Activated CD8-positive, alpha-beta memory T cell treated with anti-CD3 and anti-CD28 coated beads, Interleukin-2, amount 50 U/mL, for 48 hours (primary cell): ENCODE measurements at places on chromosomes 11 and 22.

GRCh38 chr11:66346476-66347424 lies 679 bp downstream of the B4GAT1 start:
- DNase-seq: no peak

GRCh38 chr22:30314915-30315314 lies 11.8 kb downstream of the TBC1D10A start:
- peak; percentile 69 for DNase-seq

DNA sequence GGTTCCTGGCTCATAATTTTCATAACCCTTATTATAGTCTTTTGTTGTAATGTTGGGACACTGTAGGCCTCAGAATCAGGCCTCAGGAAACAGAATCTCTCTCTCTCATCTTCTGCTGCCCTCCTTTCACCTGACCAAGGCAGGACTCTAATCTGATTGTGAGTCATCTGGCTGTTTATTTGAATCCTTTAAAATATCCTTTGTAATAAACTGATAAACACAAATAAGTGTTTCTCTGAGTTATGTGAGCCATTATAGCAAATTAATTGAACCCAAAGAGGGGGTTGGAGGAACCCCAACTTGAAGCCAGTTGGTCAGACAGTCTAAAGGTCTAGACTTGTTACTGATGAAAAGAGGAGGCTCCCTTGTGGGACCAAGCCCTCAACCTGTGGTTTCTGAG lies 30.6 kb downstream of the ACER3 start:
- no peak for DNase-seq

DNA sequence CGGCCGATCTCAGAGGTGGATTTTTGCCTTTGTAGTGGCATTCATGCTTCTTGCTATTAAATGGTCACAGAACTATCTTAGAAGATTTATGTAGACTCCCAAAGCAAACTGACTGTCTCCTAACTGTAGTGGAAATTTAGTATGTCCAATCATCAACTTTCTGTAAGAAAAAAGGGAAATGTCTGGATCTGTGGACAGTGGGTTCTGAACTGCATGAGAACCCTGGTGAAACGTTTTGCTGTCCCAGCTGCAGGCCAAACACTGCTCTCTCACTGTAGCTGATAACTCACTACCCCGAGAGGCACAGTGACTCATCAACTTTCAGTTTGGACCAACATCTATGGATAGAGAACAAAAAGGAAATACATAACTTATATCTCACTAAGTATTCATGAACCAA lies 387.1 kb downstream of the SOX6 start:
- DNase-seq: no peak

DNA sequence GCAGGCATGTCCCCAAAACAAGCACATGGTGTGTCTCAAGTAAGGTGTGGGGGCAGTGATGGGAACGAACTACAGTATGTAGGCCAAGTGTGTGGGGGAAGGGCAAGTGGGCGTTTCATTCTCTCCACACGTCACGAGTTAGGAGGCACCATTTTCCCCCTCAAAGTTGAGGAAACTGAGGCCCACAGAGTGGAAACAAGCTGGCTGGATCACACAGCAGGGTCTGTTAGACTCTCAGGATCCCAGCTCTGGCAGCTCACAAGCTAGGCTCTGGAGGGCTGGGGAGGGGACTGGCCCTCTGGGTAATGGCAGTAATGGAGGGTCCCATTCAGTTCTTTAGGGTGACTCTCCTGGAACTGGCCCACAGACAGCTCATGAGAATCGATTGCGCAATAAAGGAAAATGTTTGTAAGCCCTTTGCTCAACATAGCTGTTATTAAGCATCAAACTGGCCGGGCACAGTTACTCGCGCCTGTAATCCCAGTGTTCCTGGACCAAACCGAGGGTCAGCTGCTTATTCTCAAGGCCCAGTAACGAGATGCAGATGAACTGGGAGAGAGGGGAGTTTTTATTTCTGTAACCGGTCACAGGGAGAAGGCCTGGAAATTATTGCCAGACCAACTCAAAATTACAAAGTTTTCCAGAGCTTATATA lies 24.1 kb upstream of the TUB start:
- DNase-seq: peak; percentile 37

DNA sequence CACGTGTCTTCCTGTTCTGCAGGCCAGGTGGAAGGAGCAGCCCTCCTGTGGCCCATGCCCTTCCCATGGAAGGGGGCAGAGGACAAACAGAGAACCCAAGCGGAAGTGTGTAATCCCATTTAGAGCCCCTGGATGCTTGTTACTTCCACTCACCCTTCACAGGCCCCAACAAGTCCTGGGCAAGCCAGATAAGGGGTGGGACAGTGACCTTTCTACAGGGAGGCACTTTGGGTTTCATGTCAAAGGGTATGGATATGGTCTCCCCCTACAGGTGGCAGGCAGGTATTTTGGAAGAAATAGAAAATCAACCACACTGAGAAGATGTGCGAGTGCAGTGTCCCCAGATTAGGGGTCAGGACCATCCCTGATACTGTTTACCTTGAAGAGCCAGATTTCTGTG lies 11.4 kb downstream of the MPEG1 start:
- no peak for DNase-seq

- no peak for DNase-seq
Observed at GRCh38 chr11:122646549-122647340, 8.8 kb upstream of the UBASH3B start.

GRCh38 chr11:104946907-104947306 lies 21.5 kb downstream of the CASP4 start:
- DNase-seq: no peak

DNA sequence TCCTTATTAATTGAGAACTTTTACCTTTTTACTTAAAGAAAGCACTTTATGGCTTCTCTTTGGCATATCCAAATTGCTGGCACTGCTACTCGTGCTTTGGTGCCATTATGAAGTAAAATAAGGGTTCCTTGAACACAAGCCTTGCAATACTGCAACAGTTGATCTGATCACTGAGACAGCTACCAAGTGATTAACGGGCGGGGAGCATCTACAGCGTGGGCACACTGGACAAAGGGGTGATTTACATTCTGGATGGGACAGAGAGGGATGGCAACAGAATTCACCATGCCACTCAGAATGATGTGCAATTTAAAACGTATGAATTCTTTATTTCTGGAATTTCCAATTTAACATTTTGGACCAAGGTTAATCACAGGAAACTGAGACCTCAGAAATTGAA lies 7.7 kb downstream of the CHRDL2 start:
- no peak for DNase-seq

- no peak for DNase-seq
Observed at GRCh38 chr11:32050264-32050663, 40.6 kb upstream of the RCN1 start.

DNA sequence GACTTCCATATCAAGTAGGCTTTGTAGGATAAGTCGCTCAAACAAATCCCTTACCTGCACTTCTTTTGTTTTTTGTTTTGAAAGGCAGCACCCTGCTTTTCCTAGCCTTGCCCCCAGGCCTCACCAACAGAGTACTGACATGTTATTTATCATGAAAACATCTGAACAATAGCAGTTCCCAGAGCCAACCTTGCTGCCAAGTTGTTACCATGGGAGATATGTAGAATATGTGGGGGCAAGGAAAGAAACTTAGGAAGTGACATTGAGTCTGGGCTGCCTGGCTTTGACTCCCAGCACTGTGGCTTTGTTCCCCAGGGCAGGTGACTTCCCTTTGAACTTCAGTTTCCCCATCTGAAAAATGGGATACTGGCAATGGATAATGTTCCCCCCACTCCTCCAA lies 53.4 kb upstream of the CRYBB3 start:
- no peak for DNase-seq

DNA sequence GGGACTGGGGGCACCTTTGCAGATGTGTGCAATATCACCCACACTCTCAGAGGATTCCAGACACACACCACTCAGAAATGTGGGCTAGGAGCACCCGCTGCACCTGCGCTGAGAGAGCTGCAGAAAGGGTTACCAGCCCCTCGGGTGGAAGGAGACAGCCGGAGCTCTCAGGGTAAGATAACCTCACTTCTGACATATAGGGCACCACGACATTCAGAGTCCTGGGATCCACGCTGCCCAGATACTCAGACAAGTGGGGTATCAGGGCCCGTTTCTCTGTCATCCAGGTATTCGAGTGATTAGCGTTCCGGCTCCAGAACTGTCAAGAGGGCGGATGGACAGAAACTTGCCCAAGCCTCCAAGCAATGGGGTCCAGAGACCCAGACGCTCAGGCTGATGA lies 6.2 kb upstream of the SYT8 start:
- DNase-seq: no peak

DNA sequence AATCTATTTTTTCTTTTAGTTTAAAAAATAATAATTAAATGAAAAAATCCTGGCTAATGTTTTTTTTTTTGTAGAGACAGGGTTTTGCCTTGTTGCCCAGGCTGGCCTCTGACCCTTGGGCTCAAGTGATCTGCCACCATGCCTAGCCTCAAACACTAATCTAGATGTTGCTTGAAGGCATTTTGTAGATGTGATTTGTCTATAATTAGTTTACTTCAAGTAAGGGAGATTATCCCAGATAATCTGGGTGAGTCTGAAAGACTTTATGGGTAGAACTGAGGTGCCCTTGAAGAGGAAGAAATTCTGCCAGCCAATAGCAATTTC lies 38.6 kb upstream of the RBFOX2 start:
- DNase-seq: no peak

DNA sequence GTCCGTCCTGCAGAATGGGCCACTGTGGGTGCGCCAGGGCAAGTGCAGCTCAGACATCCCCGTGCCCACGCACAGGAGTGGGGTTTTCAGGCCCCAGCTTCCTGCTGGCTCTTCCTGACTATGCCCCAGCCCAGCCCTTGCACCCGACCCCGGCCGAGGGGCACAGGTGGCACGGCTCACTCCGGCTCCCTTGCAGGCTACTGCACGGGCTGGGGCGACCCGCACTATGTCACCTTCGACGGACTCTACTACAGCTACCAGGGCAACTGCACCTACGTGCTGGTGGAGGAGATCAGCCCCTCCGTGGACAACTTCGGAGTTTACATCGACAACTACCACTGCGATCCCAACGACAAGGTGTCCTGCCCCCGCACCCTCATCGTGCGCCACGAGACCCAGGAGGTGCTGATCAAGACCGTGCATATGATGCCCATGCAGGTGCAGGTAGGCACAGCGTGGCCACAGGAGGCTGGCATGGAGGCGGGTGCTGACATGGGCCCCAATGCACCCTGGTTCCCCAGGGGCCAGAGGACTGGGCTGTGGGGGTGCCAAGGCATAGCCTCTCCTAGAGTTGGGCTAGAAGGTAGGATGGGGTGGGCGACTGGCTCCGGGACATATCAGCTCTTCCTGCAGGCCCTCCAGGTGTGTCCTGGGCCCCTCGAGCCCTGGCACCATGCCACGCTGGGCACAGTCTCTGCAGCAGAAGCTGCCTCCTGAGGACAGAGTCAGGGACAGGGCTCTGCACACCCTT lies 27.7 kb downstream of the MUC2 start:
- no peak for DNase-seq

- no peak for DNase-seq
Observed at GRCh38 chr22:24138649-24139420, 42.5 kb upstream of the SUSD2 start.

DNA sequence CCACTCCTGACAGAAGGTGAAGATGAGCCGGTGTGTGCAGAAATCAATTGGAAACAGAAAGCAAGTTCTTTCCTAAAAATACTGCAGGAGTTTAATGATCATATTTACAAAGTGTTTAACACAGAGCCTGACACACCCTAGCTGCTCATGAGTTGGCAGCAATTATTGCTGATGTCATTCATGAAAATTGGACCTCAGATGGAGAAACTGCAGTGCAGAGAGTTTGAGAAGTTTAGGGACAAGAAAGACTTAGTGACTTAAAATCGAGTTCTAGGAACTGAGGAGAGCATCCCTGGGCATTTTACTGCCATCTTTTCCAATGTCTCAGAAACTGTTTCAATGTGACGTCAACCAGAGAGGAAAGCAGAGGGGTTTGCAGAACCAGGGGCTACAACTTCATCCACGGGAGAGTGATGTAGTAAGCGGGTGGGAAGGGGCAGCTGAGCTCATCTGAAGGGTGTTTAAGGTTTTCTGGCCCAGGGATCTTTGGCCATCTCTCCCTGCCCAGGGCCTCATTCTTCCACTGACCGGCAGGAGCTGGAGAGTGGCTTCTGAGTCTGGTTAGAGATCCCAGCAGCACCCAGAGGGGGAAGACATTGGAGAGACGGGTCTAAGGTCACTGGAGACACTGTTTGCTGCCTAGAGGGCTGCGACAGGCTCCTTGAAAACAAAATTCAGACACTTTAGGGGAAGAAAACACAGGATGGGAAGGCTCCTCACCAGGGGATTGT lies 21.1 kb upstream of the IGLL5 start:
- no peak for DNase-seq

DNA sequence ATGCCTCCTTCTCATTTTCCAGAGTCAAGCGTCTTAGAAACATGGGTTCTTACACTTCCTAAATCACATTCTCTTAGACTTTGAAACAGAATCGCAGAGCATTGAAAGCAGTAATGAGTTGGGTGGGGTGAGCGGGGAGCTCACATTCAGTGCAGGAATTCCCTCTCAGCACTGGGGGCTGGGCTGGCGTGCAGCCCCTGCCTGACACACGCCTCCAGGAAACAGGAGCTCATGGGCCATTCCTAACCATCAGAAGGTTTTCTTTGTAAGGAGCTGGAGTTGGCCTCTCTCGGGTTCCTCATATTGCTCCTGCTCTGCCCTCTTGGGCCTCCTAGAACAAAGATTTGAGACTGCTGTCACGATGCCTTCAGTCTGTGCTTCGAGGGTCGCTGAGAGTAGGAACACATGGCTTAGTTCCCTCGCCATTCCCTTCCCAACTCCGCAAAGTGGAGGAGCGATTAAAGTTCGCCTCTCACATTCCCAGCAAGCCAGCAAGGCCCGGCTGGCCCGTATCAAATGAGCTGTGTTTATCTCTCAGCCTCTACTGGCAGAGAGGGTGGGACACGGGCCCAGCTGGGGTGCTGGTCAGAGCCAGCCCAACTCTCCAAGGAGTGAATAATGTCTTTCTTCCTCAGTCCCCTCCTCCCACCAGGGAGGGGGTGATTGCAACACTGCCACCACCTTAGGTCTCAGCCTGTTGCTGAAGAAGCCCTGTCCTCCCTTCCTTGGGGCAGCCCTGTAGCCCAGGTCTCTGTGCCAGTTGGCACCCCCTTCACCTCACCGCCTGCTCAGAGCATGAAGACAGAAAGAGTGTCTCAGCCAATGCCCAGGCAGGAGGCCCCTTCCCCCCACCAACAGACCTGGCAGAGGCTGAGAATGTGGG lies 10.4 kb downstream of the CHRDL2 start:
- no peak for DNase-seq

DNA sequence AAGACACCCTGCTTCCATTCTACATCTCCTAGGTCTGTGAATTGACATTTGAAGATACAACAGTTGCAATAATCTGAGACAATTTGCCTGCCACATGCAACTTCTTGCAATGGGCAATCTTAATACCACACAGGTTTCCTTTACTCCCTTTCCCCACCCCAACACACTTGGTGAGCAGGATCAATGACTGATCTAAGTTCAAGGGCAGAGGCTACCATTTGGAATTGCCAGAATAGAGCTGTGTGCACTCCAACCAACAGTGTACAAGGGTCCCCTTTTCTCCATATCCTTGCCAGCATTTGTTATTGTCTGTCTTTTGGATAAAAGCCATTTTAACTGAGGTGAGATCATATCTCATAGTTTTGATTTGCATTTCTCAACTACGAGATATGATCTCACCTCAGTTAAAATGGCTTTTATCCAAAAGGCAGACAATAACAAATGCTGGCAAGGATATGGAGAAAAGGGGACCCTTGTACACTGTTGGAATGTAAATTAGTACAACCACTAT lies 2.9 kb upstream of the NNMT start:
- no peak for DNase-seq

- DNase-seq: no peak
Observed at GRCh38 chr11:19924716-19925115, 212.1 kb downstream of the NAV2 start.
